ENCODE measurements at places on chromosomes 13 and 19.
A peak's percentile ranks its signal among the peaks of the same experiment; 100 is the strongest.

DNA sequence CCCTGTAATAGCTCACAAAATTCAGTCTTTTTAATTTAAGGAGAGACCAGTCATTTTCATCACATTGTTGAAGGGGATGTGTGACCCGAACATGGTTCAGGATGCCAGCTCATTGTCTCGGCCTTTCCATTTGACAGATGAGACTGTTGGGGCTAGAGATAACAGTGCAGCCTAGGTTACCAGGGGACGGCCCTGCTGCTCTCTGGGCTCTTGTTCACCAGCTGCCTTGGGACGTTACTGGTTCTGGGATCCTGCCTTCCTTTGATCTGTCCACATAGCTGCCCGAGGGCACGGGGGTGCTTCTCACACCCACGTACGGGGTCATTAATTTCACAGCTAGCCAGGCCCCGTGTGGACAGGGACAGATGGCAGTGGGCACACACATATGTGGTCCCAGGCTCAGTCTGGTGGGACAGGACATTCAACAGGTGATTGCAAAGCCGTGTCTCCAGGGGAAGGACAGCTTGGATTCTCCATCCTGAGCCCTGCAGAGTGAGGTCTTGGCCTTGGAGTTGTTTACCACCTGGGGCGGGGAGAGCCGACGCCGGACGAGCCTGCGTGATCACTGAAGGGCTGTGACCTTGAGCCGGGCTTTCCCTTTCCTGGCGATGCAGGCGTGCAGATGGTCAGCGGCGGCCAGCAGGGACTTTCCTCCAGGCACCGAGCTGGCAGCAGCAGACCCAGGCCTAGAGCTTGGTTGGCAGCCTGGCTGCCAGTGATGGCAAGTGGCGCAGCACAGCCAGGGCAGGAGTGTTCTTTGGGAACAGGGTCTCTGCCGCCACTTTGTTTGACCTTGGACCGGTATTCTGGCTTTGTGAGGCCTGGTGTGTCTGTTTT lies 26.7 kb upstream of the NPAS1 start:
- DNase-seq, result no peak

DNA sequence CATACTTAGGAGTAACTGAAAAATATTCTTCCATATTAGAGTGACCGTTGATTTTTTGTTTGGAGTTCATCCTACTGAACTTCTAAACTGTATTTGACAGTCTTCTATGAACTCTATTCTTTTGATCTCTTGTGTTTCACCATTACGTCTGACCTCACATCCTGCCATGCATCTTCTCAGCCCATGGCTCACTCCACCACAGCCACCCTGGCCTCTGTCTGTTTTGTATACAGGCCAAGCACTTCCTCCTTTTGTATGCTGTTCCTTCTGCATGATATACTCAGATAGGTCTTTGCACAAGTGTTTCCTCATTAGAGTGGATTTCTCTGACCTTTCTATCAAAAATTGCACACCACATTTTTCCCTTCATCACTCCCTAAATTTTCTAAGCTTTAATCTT lies 119.9 kb downstream of the MAB21L1 start:
- no peak for DNase-seq

GRCh38 chr13:59776924-59777690 lies 386.6 kb downstream of the DIAPH3 start:
- peak; percentile 69 for DNase-seq

GRCh38 chr19:8518536-8518935 lies 4.6 kb upstream of the ZNF414 start:
- no peak for DNase-seq

- no peak for DNase-seq
These were observed 344.0 kb downstream of the MTUS2 start for GRCh38 chr13:29164116-29164515.

DNA sequence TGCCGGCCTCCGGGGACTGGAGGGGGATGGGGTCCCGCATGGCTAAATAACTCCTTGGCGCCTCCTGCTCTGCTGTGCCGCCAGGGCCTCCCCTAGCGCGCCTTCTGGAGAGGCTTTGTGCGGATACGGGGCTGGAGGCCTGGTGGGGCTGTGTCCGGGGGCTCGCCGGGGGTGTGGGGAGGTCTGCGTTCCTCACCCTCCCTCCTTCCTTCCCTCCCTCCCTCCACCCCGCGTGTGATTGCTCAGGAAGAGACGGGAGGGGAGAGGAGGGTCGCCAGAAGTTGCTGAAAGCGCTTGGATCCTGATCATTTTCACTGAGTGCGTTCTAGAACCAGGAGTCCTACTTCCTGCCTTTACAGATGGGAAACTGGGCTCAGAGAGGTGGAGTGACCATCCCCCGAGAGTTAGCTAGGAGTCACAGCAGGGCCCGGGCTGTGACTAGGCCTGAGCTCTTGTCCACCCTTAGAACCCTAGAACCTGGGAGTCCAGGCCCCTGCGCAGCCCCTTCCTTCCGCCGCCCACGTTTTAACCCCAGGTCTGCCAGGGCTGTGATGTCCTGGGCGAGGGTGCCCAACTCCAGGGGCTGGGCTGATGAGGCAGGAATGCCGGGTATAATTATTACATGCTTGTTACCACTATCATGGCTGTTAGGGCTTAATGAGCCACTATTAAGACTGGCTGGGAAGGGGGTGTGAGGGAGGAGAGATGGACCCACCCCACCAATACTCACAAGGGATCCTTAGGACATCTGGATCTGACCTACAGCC lies 782 bp upstream of the JUND start:
- no peak for DNase-seq

DNA sequence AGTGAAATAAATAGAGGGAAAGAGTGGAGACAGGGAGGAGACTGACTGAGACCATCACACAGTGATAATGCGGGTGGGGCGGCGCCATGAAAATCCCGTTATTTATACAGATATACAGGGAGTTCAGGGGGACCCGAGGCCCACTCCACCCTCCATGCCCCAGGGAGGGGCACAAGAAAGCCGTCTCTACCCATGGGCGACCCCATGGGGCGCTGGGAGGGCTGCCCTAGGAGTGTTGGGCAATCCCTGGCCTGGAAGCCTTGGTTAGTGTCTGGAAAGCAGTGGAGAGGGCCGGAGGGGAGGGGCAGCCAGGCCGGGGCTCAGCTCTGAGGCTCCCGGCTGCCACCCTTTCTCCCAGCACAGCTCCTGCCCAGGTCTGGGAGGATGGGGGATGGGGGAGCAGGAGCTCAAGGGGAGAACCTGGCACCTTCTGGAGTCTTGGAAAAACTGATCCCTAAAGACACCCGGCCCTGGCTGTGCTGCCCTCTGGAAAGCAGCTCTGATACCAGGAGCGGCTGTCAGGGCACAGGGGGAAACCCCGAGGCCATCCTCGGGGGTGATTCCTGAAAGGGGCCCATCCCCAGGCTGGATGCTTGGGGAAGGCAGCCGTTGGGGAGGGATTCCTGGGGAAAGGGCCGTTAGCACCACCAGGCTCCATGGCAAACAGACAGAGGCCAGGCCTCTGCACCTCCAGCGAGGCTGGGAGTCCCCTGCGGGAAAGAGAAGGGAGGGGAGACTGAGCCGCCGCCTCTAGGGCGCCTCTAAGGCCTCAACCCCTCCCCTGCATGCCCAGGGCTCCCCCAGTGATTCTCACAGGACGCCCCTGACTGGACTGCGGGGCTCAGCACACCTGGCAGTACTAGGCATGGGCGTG lies 3.0 kb upstream of the PRKD2 start:
- no peak for DNase-seq

GRCh38 chr19:31983647-31984046 lies 361.8 kb upstream of the ZNF507 start:
- DNase-seq, result no peak

DNA sequence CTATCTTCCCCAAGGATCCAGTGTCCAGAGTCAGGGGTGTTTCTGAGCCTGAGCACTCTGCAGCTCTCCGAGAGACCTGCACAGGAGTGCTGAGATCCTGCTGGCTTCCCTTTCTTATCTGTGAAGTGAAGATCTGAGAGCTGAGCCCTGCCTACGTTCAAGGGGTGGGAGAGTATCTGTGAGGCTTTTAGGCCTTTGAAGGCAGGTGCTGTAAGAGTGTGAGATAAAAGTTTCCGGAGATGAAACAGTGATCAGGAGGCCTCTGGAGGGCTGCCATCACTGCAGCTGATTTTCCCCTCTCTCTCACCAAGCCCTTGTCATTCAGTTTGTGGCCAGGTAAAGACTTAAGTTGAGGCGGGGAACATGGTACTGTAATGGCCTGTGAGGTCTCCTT lies 83.1 kb downstream of the AKAP11 start:
- DNase-seq, result no peak

DNA sequence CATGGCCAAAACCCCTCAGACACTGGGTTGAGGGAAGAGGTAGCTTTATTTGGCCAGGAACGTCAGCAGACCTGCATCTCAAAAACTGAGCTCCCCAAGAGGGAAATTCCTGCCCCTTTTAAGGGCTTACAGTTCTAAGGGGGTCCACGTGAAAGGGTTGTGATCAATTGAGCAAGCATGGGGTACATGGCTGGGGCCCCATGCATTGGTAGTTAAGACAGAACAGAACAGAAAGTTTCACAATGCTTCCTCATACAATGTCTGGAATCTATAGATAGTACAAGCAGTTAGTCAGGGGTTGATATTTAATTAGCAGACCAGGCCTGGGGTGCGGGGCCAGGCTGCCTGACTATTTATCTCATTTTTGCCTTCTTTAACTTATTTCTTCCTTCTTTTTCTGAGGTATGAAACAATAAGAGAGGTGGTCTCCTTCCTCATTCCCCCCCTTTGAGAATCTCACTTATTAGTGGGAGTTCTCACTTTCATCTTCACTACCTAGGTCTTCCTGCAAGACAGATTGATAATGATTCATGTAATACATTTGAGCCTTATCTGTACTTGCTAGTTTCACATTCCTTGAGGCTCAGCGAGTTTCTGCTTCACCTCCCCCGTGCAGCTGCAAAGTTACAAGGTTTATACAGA lies 84.8 kb downstream of the SLC25A15 start:
- no peak for DNase-seq

- no peak for DNase-seq
These were observed 80.3 kb upstream of the FRY start for GRCh38 chr13:31951215-31951678.

- peak; percentile 20 for DNase-seq
These were observed 62.2 kb downstream of the DNAJC15 start for GRCh38 chr13:43085545-43085944.

GRCh38 chr13:69389899-69390298 lies 717.7 kb upstream of the ATXN8OS start:
- no peak for DNase-seq

- no peak for DNase-seq
These were observed 12.2 kb upstream of the UBE2L5 start for GRCh38 chr13:30409886-30410704.

- no peak for DNase-seq
These were observed 6.3 kb upstream of the ZNF160 start for GRCh38 chr19:53109527-53109926.

DNA sequence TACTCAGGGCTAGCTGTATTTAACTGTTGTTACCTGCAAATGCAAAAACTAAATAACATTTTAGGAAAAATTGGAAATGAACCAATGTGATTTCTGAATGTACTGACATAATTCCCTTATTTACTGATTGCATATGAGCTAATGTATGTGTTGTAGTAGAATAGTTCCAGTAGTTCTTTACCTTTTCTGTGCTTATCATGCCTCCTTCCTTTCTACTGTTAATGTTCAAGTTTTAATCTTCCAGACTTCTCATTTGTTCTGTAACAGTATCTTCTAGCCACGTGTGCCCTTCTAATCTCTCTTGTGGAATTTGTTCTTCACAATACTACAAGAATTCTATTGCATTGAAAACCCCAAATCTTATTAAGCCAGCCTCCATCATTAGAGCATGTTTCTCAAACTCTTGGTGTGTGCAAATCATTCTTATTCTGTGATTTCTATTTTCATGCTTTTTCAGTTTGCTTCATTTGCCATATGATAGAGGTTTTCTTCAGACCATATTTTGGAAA lies 17.7 kb downstream of the LSM14A start:
- DNase-seq, result no peak

GRCh38 chr13:76968041-76968440 lies 19.7 kb downstream of the ACOD1 start:
- no peak for DNase-seq

- no peak for DNase-seq
These were observed 309.1 kb downstream of the KLF12 start for GRCh38 chr13:73825143-73825542.

DNA sequence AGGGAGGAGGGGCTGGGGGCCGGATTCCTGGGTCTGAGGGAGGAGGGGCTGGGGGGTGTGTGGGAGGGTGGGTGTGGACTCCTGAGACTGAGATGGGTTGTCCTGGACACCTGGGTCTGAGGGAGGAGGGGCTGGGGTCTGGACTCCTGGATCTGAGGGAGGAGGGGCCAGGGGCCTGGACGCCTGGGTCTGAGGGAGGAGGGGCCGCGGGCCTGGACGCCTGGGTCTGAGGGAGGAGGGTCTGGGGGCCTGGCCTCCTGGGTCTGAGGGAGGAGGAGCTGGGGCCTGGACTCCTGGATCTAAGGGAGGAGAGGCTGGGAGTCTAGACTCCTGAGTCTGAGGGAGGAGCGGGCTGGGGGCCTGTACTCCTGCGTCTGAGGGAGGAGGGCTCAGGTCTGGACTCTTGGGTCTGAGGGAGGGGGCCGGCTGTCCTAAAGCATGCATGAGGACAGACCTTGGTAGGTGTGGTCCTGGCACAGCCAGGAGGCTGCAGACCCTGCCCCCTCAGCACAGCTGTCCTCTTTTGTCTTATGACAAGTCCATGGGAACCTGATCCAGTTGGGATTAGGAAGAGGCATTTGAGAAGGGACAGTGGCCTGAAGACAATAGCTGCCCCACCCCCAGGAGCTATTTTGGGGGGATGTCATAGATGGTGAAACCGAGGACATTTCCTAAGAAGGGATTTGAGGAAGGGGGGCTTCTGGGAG lies 1.3 kb downstream of the TNNT1 start:
- no peak for DNase-seq

- DNase-seq, result no peak
These were observed 31.6 kb downstream of the SIGLEC7 start for GRCh38 chr19:51173681-51174080.

GRCh38 chr19:19500975-19501644 lies 14.2 kb downstream of the TSSK6 start:
- no peak for DNase-seq

DNA sequence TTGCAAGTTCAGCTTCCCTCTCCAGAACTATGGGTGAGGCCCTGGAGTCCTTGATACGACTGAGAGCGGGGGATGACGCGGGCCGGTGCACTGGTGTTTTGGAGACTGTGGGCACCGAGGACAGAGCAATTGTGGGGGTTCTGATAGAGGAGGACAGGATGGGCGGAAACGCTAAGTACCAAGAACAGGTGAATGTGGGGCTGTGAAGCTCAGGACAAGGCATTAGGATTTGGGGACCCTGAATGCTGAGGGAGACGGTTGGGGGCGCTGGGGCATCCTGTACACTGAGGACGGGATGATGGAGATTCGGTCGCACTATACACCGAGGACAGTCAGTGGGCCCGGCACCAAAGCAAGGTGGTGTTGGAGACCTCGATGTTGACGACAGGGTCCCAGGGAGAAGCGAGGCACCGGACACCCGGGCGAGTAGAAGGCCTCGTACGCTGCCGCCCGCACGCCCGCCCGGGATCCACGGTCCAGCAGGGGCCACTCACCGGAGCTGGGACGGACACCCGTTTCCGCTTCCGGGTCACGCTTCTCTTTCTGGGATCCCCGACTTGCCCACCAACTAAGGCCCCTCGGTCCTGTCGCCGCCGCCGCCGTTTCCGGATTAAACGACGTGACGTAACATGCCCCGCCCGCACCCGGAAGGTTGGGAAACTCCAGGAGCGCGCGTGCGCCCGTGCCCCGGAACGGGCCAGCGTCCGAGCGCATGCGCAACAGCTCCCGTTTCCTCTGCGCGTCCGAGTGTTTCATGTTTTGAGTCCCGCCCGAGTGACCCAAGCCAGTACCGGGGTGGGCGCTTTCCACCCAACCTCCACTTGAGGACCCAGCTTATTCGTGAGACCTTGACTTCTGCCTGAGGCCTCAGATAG lies at the start of gene CHMP2A:
TSS of gene CHMP2A (minus strand) at position 612 of the 875 bp plus-strand sequence. CDS start 893 bp downstream, outside the sequence.
- peak; percentile 97 for DNase-seq
